ENCODE measurements at places on chromosomes 2 and 18.

DNA sequence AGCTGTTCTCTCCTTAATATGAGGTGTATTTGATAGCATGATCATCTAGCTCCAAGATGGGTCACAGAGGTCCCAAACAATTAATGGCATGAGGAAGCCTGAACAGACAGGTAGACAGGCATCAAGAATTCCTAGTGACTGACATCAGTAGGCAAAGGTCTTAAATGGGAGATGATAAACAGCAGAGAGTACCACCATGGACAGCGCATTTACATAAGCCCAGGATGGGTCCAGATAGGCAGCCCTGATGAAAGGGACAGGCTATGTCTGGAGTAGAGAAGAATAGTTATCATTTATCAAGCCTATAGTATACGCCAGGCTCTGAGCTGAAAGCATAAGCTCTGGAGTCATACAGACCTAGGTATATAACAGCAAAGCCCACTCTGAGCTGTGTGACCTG is 434.7 kb upstream of the SETBP1 start:
- no peak for DNase-seq

DNA sequence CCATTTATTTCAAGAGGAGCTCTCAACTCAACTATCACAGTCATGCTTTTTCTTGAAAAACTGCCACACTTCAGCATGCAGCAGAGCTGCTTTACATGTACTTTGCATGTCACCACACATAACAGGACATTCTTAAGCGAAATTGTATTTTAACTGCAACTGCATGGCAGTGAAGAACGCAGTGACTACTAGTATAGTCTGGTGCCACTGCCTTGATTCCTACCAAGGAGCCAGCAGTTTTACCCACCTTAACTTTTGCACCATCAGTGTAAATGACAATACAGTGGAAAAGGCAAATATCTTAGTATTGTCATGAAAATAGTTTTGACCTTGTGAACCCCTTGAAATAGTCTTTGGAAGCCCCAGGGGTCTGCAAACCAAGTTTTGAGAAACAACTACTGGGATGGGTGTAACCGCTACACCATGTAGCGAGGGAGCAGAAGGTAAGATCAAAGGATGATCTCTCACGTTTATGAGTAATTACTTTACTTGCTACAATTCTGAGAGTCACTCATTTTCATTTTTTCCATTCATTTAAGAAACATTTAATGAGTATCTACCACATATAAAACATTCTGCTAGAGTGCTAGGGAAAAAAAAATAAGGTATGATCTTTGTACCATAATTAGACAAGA is 32.3 kb upstream of the MPP4 start:
- no peak for DNase-seq

- DNase-seq: no peak
Observed at GRCh38 chr2:31404827-31405226, 9.7 kb downstream of the XDH start.

GRCh38 chr18:25181581-25181980 is 170.4 kb downstream of the ZNF521 start:
- no peak for DNase-seq

- no peak for DNase-seq
Observed at GRCh38 chr2:220999356-220999755, 572.7 kb downstream of the EPHA4 start.

GRCh38 chr2:148044322-148044721 is 23.4 kb downstream of the MBD5 start:
- DNase-seq: no peak

DNA sequence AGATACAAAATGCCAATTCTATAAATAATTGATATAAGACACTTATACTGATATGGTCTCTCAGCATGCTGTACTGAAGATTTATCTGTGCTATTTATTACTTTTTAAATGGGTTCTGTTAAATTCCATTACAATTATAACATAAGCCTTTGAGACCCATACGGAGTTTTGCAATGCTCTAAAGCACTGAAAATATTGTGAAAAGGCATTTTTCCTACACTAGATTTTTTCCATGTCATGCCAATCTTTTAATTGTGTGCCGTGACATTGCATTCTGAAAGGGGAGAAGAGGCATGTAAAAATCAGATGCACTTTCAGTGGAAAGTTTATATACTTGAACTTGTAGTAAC is 46.5 kb downstream of the EFEMP1 start:
- DNase-seq: no peak

DNA sequence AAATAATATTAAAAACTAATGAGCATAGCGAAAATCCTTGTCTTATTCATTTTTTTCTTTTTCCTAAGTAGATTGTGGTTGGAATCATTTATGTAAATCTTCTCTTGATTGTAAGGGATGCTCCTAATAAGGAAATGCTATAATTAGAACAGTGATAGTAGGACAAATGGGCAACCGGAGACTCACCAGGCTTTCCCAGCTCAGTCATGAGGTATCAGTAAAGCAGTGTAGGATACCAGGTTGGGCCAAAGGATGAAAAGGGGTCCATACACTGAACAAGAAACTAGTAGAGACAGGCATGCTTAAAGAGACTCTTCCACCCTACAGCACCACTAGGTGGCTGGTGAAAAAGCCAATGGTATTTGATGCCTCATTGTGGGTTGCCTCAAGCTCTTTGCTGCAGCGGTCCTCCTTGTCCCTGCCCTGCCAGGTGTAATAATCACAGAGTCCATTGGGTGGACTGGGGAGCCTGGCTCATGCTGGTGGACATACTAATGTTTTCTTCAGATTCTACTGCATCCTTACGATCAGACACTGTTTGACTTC is 71.4 kb upstream of the FAM98A start:
- DNase-seq: no peak

DNA sequence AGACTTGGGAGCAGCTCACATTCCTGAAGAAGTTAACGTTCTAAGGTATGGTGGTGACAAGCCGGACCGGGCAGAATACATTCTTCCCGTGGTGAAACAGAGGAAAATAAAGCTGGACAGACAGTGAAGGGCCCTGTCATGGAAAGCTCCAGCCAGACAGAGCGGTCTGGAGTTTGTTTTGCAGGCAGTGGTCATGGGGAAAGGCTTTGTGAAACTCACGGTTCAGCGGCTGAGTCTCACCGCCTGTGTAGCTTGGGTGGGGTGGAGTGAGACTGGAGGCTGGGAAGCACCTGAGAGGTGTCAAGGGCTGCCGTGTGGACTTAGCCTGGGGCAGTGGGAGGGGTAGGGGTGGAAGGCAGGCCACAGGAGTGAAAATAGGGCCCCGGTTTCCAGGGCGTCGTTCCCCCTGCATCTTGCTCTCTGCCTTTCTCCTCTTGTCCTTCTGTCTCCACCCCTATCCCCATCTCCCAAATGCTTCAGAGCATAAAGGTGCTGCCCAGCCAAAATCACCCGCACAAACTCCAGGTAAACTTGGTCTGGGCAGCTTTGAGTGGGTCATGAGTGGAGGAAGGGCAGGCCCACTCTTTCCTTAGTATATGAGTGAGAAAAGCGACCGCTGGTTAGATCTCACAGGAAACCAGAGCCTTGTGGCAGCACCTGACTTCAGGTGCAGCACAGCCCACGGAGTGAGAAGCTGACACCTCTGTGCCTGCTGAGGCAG is 11.4 kb upstream of the SLC20A1 start:
- DNase-seq: no peak

GRCh38 chr2:150997702-150998440 is 263.8 kb downstream of the RBM43 start:
- no peak for DNase-seq

GRCh38 chr2:12416600-12416999 is 300.1 kb upstream of the TRIB2 start:
- DNase-seq: no peak

DNA sequence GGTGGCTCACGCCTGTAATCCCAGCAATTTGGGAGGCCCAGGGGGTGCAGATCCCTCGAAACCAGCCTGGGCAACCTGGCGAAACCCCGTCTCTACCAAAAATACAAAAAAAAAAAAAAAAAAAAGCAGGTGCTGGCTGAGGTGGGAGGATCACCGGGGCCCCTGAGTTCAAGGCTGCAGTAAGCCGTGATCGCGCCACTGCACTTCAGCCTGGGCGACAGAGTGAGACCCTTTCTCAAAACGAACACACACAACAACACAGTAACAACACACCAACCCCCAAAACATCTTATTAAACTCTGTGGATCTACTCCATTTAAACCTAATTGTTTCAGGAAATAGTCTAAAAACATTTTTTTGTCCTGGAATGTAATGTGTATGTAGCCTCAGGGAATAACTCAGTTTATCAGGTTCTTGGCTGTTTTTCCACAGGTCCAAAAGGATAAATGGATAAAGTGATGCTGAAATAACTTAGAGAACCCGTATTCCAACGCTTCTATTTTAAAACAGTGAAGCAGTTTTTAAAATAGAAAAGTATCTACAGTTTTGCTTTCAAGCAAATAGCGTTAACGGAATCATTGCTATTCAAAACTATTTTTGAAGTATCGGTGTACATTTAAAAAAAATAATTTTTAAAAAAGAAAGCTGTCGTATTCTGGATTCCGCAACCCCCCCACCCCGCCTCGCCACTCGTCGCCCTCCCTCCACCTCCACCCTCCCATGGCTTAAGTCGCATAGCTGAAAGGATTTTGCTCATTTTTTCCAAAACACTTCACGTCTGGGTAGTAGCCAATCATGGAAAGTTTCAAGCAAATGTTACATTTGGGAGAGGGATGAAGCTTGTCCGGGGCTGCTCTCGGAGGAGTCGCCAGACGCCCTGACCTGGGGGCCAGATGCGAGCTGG is 895 bp upstream of the GLS start:
- DNase-seq: no peak

DNA sequence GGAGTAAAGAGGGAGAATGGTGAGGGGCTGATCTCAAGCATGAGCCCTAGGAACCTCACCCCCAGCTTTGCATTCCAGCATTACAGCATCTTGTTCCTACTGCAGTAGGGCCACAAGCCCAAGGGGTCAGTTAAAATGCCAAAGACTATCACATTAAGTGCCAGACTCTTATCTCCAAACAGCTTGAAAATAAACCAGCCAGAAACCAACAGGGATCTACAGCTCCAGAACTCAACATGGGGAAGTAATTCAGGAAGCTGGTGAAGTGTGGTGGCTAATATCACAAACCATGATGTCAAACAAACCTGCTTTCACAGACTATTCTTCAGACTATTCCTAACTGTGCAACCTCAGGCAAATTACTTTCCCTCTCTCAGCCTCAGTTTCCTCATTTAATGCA is 278.3 kb downstream of the TNS1 start:
- no peak for DNase-seq

DNA sequence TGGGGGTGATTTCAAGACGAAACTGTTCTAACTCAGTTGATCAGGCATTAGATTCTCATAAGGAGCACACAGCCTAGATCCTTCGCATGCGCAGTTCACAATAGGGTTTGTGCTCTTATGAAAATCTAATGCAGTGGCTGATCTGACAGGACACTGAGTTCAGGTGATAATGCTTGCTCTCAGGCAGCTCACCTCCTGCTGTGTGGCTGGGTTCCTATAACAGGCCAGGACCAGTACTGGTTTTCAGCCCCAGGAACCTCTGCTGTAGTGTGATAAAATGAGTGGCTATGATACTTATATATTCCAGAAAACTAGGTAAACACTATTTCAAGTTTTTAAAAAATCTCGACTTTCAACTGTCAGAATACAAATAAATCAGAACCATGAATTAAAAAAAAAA is 271.4 kb downstream of the GALNT13 start:
- DNase-seq: no peak

- no peak for DNase-seq
Observed at GRCh38 chr2:206273905-206274304, 558 bp upstream of the ZDBF2 start.

DNA sequence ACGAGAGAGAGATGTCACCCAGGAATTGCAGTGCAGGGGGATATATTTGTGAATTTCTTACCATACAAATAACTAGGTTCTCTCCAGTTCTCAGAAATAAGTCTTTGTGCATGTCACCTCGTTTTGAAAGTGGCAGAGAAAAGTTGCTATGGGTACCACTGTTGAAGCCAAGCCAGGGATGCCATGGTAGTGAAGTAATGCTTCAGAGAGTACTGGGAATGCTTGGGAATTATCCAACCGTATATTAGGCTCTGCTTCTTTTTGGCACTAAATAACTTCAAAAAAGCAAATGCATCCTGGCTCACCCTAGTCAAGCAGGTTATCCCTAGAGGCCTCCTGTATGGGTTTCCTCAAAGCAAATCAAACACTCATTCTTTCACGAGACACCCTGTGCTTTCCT is 50.7 kb upstream of the DDX18 start:
- DNase-seq: no peak

DNA sequence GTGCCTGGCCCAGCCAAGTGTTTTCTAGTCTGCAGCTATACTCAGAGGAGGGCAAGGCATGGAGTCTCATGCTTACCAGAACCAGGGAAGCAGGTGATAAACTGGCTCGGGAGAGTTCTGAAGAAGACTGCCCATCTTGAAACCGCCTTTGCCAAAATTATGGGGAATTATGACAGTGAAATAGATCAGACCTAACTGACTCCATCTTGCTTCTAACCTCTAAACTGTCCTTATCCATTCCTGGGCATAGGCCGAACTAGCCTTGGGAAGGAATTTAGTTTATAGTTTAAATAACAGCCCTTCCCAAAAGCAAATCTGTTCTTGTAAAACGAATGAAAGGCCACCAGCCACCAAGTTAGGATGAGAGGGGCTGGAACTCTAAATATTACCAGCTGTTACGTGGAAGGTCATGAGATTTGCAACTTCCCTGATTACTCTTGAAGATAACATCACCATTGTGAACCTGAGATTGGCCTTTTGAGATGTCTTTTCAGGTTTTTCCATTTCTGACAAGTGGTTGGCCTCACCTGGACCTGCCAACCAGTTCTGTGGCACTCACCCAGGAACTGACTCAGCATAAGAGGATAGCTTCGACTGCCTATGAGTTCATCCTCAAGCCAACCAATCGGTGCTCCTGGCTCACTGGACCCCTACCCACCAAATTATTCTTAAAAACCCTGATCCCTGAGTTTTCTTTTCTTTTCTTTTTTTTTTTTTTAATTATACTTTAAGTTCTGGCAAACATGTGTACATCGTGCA is 23.4 kb downstream of the CHCHD5 start:
- no peak for DNase-seq

DNA sequence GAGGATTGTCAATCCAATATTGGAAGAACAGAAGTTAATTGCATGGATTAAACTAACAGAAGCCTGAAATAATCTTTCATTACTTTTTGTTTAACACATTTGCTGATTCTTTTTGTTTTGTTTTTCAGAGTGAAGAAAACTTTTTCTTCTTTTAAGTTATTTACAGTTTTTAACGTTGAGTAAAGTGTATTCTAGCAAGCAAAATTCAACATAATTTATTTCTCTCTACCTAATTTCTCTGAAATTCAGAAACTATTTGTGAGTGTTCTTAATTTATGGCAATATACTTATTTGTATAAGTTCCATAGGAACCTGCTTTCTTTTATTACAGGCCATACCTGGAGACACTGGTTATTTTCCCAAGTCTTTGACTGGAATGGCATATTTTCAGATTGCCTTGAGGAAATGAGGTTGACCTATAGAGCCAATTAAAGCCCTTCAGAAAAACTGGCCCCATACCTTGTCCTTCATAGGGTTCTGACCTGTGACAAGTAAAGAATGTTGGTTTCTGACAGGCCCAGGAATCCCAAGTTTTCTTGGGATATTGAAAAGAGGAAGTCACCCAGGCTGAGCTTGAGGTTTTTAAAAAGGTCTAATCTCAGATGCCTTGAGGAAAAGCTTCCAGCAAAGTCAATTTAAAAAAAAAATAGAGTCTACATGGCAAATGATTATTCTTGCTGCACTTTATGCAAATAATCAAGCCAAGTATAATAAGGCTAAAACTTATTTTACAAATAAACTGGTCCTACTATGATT is 26.8 kb upstream of the LIPG start:
- no peak for DNase-seq
